Dermis blood vessel endothelial cell (primary cell): ENCODE measurements at places on chromosomes 12 and 14. TPM values are rescaled to one million over a fixed set of nuclear protein-coding genes. Genes with fewer than 3 reads are reported as not detected.

Gene YAF2
- total RNA-seq, result 19.1 and 26.1 TPM in 2 replicates

Gene TAS2R46
- total RNA-seq, result 2.4 and 3.6 TPM in 2 replicates

Gene CFAP54
- 8.3 and 13.1 TPM in 2 replicates for total RNA-seq

Gene POMT2
- total RNA-seq, result 8.5 and 14.7 TPM in 2 replicates

Gene COX8C
- 0.23 TPM in 1 of 2 replicates, not detected in the other for total RNA-seq

Gene GLIPR1
- total RNA-seq, result 2.0 and 5.4 TPM in 2 replicates

Gene STAT2
- 72.7 and 95.0 TPM in 2 replicates for total RNA-seq

Gene OVCH1
- total RNA-seq, result not detected in 2 replicates

Gene EFS
- 0.17 TPM in 1 of 2 replicates, not detected in the other for total RNA-seq

Gene NUMB
- total RNA-seq, result 46.3 and 81.6 TPM in 2 replicates

Gene CCDC177
- total RNA-seq, result not detected in 2 replicates

Gene OR10P1
- not detected in 2 replicates for total RNA-seq

Gene DNAH10
- total RNA-seq, result under 0.01 TPM in 1 of 2 replicates, not detected in the other

Gene ARF3
- total RNA-seq, result 46.1 and 61.5 TPM in 2 replicates

Gene SDR9C7
- total RNA-seq, result not detected in 2 replicates
